Activated CD8-positive, alpha-beta memory T cell treated with anti-CD3 and anti-CD28 coated beads for 36 hours (primary cell): ENCODE measurements at places on chromosomes 5 and 9. TPM values are rescaled to one million over a fixed set of nuclear protein-coding genes. Genes with fewer than 3 reads are reported as not detected.

Gene PCDHGA9
- total RNA-seq, result not detected

Gene CAMSAP1
- 32.1 TPM for total RNA-seq

Gene MZB1
- total RNA-seq, result 20.2 TPM

Gene AHRR
- 20.7 TPM for total RNA-seq

Gene MLANA
- total RNA-seq, result not detected

Gene SH3GLB2
- 54.5 TPM for total RNA-seq
